GM20000 (cell line): ENCODE measurements at places on chromosomes 11 and 22.

- no peak for DNase-seq
Measured at GRCh38 chr11:65880844-65881421, 1.3 kb downstream of the CTSW start.

DNA sequence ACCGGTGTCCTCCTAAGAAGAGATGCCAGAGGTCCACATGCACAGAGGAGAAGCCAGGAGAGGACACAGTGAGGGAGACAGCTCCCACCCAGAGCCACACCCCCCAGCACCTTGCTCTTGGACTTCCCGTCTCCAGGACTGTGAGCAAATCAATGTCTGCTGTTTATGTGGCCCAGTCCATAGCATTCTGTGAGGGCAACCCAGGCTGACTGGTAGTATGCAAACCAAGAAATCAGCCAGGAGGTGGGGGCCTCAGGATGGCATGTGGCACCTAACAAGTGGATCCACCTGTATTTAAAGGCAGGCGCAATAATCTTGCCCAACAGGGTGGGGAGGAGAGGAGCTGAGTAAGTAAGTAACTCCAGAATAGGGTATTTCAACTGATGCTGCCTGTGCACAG lies 136.4 kb downstream of the BRD1 start:
- no peak for DNase-seq

- no peak for DNase-seq
Measured at GRCh38 chr11:83427501-83427900, 141.3 kb upstream of the CCDC90B start.

DNA sequence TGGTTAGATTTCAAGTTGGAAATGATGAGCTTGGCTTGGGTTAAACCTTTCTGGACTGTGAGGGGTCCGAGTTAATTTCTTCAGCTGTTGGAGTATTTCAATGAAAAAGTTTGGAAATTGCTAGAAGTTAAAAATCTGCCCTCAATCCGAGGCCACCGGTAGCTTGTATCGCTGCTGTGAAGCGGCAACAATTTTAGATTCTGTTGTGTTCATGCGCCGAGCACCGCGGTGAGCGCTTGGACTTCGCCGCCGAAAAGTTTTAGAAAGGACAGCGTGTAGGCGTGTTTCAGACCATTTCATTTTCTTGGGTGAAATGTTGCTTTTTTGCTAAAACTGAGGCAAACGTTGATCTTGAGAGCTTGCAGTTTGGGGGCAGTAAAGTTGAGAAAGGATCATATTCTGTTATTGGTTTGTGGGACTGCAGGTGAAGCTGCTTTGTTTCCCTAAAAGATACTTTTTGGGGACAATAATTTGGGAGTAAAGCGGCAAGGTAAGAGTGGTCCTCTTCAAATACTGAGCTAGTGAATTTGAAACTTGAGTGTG lies 928 bp downstream of the FBXO7 start:
- DNase-seq, result peak; percentile 29

- no peak for DNase-seq
Measured at GRCh38 chr22:31602259-31602952, 59.6 kb downstream of the PISD start.
